Choroid plexus epithelial cell (primary cell): ENCODE measurements at places on chromosomes 5 and 9.

DNA sequence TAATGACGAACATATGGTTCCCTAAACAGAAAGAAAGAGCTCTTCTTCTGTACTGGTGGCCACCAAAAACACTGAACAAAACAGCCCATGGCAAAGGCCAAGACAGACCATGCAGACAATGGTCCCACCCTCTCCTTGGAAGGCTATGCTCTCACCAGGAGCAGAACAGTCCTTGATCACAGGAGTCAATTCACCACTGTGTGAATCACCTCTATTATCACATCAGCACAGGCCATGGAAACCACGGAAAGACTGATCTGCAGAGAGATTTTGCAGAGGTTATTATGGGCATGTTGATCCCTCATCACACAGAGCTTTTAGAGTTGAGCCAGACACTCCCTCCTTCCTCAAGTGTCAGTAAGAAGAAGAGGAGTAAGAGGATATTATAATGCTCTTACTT is 134.0 kb upstream of the RASEF start:
- no peak for DNase-seq

GRCh38 chr5:94595281-94595840 is 23.0 kb downstream of the KIAA0825 start:
- no peak for DNase-seq

DNA sequence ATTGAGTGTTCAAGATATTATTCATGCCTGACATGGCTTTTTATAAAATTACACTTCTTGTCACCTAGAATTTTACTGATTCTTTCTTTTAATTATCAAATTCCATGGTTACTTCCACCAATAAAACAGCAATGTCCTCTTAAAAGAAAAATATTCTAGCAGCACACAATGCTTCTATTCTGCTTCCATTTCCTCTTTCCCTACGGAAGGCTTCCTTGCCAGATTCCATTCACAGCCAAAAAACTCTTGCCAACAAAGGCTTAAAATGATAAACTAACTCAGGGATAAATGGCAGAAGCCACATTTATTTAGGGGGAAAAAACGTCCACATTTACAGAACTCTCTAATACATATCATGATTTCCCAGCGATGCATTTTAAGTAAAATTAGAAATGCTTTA is 111.6 kb downstream of the CTNND2 start:
- no peak for DNase-seq

DNA sequence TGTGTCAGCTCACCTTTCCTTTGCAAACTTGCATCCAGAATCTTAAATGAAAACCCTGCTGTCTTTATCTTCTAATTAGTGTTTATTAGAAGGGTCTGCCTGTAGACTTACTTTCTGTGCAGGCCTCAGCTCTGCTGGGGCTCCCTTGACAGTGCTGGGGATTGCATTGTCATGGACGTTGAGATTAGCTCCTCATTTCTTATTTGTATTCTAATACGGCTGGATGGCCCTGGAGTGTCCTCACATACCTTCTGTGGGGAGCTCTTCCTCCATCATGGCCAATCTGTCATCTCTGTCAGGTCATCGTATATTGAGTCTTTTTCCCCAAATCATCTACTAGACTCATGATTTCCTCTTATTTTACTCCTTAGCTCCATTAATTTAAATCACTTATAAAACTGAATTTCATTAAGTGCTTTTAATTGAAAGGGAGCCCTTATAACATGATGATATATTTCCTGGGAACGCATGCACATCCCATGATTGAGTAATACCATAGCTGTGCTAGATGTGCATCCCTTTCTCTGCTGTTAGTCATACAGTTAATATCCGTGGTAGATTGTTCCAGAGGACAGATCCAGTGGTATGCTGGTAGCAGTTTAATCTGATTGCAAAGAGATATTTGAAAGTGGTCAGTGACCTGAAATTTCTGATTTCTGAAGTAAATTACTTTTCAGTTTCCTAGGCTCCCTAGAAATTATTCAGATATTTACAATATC is 61.6 kb downstream of the ICE1 start:
- peak; percentile 61 for DNase-seq

DNA sequence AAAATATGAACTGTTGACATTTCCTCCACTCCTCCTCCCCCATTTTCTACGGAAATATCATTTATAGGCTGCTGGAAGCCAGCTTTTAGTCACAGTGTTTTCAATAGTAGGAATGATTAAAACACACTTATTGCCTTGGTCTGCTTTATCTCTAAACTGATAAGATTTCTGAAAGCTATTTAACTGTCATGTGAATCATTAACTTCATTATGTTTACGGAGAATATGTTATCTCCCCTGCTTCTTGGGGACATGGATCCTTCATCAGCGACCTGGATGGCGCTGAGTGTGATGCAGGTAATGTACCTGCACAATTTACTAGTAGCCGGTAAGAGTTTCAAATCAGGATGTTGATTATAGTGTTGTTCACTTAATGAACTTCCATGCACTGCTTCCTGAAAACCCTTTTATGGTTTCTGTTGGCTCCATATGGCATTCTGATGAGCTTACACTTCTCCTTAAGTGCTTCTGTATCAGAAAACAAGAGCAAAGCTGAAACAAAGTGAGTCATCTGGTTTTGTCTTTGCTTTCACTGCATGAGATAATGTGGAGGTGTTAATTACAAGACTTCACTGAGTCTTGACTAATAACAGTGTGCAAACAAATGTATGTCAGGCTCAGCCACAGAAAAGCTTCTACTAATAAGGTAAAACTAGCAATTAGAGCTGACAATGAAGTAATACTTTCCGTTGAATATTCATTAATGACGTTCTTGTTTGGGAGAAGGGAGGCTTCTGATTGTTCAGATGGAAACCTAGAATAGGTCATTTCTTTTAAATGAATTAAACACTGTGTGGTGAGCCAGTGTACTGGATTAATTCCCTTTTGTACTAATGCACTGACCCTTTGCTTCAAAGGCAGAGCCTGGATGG is 162.4 kb upstream of the ZNF608 start:
- DNase-seq: peak; percentile 40

GRCh38 chr5:378301-378891 is 56.9 kb downstream of the AHRR start:
- no peak for DNase-seq

- DNase-seq: no peak
Measured at GRCh38 chr5:154480847-154481246, 2.8 kb upstream of the HAND1 start.

GRCh38 chr5:81232464-81233079 is 550 bp upstream of the CKMT2 start:
- peak; percentile 38 for DNase-seq

DNA sequence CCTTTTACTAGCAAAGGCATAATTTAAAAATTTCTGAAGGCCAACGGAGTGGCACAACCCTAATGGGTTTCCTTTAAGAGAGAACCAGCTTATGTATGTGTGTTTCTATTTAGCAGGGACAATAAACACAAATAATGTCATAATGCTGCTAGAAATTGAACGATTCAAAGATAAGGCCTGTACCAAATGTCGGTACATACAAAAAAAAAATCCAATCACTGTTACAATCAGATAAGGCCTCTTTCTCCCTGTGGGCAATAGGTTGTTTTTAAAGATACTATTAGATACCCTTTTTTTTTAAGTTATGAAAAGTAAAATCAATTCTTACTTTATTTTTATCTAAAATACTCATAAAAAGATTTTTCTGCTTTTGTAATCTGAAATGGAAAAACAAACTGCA is 821.0 kb downstream of the PRELID2 start:
- DNase-seq: no peak

DNA sequence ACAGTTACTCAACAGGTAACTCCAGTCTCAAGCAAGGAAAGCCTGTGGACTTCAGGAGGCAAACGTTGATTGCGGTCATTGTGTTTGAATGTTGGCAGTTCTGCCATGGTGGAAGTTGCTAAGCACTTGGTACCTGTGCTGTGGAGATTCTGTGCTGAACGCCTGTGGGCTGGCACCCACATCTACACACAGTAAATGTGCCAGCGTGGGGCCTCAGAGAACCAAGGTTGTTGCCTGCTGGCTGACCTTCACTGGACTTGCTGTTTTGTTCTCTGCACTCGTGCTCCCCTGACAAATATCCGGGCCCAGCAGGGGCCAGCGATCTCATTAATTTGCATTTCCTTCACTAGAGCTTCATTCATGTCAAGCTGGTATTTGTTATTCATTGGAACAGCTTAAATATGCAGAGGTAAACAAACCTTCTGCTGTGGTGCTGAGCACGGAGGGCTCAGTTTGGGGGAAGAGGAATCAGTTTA is 141.8 kb downstream of the PRKACG start:
- no peak for DNase-seq

- peak; percentile 90 for DNase-seq
Measured at GRCh38 chr5:140322751-140323731, 20.1 kb upstream of the PFDN1 start.

GRCh38 chr5:158898185-158899177 is 201.2 kb downstream of the EBF1 start:
- DNase-seq: no peak

- peak; percentile 49 for DNase-seq
Measured at GRCh38 chr9:96554801-96555566, 64.7 kb downstream of the CDC14B start.

DNA sequence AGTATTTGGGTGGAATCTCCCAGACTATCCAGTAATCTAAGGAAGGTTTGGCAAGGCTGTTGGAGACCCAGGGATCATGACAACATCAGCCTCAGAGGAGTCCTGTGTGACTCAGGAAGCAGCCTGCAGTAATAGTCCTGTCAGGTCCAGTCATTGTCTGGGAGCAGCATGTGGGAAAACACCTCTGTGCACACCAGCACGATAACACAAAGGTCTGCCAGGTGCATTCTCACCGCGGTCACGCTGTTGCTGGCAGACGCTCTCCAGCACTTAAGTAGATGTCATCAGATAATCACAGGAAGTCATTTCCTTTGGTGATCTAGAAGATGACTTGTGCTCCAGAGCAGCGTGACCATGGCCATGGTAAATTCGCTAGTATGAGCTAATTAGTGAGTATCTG is 99.2 kb upstream of the IQGAP2 start:
- no peak for DNase-seq

GRCh38 chr9:32554107-32554506 is 1.7 kb upstream of the TOPORS start:
- peak; percentile 47 for DNase-seq

DNA sequence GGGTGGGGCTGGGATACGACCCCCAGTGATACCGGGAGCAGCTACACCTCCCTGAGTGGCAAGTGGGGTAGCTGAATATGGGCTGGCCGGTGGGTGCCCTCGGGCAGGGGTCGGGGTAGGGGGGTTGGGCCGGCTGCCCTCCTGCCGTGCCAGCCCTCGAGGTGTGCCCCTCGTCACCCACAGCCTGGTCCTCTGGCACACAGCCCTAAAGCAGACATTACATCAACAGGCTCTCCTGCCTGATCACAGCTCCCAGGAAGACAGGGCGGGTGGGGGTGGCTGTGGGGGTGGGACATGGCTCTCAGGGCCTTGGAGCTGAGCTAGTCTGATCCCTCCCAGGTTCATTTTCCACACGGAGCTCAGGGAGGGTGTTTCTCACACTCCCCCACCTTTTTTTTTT is 23.2 kb downstream of the FBXW5 start:
- DNase-seq: no peak

DNA sequence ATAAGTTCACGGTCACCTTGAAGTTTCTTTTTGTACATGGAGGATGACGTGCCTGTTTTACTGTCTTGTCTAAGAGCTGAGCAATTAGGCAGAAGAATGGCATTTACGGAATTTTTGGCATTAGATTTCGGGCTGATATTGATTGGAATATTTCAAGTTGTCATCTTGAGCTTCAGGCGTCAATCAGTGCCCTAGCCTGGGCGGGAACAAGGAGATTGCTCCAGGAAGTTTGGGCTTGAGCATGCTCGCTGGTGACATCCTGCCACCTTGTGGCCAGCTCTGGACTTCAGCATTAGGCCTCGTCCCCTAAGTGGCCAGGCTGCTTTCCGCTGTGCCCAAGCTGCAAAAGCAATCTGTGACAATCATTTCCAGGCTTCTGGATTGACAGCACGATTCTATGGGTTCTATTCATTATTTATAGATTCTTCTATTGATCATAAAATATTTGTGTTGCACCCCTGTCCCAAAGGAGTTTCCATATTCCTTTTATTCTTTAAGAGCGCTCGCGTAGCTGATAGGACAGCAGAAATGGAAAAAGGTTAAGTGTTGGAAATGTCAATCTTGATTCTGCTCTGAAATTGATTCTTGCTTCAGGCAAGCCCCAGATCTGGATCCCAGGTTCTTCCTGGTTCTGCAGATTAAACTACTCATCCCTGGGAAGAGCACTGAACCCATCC is 79.3 kb downstream of the SLC28A3 start:
- DNase-seq: peak; percentile 88

GRCh38 chr9:105054491-105054890 is 126.5 kb upstream of the ABCA1 start:
- peak; percentile 83 for DNase-seq

GRCh38 chr5:160750938-160751657 is 100.9 kb downstream of the ATP10B start:
- DNase-seq: no peak

DNA sequence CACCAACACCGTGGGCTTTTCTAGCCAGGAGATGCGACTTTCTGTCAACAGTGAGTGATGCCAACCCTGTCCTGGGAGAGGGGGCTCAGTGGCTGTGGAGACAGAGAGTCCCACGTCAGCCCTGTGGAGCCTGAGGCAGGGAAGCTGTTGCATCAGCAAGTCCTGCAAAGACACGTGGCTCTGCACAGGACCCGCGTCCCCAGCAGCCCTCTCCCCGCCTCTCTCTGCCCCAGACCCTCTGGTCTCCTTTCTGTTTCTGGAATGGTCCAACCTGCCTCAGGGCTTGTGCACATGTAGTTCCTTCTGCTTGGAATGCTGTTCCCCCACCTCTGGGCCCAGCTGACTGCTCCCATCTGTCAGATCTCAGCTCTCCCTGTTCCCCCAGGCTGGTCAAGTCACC is 60.4 kb downstream of the HMCN2 start:
- DNase-seq: no peak

DNA sequence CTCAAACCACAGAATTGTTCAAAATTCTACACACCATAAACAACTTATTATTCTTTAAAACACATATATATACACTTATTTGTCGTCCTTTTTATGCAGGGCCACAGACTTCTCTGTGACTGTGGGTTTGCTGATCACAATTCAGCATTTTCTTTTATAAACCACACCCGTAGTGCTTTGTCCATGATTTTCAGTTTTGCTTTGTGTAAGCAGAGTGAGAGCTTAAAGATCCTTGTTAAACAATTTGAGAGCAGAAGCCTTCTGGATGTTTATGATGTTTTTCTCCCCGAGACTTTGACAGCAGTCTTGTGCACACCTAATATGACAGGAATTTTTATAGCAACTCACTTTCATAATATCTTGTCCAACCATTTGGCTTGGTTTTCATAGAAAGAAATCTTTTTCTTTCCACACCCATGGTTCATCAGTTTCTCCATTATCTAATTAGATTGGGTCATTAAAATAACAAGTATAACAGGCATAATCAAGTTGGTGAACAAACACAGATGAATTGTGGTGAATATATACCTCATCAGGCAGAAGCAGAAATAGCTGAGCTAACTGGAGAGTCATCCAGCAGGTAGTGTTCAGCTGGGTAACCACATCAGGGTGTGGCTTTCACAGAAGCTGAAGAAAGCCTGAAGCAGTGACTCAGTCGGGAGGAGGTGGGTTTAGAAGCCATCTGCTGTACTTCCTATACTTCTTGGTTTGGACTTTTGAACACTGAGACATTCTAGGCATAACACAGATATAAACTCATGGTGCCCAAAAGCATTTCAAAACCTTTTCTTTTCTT is 232.8 kb downstream of the DOCK8 start:
- peak; percentile 34 for DNase-seq
